Astrocyte (in vitro differentiated cells and primary cell): ENCODE measurements at places on chromosomes 6 and 20. TPM values are rescaled to one million over a fixed set of nuclear protein-coding genes. Genes with fewer than 3 reads are reported as not detected.

- H3K4me3 ChIP-seq, result no peak overlapping the region
- no peaks in the 10 kb centered on the region for H3K27me3 ChIP-seq
- no peak overlapping the region for H3K27ac ChIP-seq
- DNase-seq, result no peak
- H3K4me1 ChIP-seq, result peaks cover 34% of the 10 kb centered on the region
- peaks cover 4% of the 10 kb centered on the region for H3K36me3 ChIP-seq
These were observed 118.4 kb upstream of the TRAF3IP2 start for GRCh38 chr6:111724039-111724438.

GRCh38 chr6:96783307-96783706, 54.0 kb downstream of the GPR63 start:
- no peak for DNase-seq
- no peaks in the 10 kb centered on the region for H3K36me3 ChIP-seq
- H3K27ac ChIP-seq, result no peak overlapping the region
- no peaks in the 10 kb centered on the region for H3K27me3 ChIP-seq
- no peaks in the 10 kb centered on the region for H3K4me1 ChIP-seq
- no peak overlapping the region for H3K4me3 ChIP-seq

Gene CDH26
- 0.17 and 0.34 TPM in 2 replicates for total RNA-seq

Gene ZC2HC1B
- total RNA-seq, result not detected in 2 replicates

GRCh38 chr6:136582711-136583471, 32.7 kb upstream of the MAP7 start:
- H3K27ac ChIP-seq, result peak overlapping the region; percentile 74
- peaks cover 7% of the 10 kb centered on the region for H3K36me3 ChIP-seq
- no peaks in the 10 kb centered on the region for H3K27me3 ChIP-seq
- peaks cover 16% of the 10 kb centered on the region for H3K4me1 ChIP-seq

- H3K4me1 ChIP-seq, result no peaks in the 10 kb centered on the region
- H3K36me3 ChIP-seq, result no peaks in the 10 kb centered on the region
- DNase-seq, result peak; percentile 79
- no peak overlapping the region for H3K27ac ChIP-seq
- no peak overlapping the region for H3K4me3 ChIP-seq
- H3K27me3 ChIP-seq, result no peaks in the 10 kb centered on the region
These were observed 121.3 kb upstream of the PHACTR1 start for GRCh38 chr6:12595161-12595811.

- no peaks in the 10 kb centered on the region for H3K36me3 ChIP-seq
- no peak for DNase-seq
- no peaks in the 10 kb centered on the region for H3K27me3 ChIP-seq
- no peaks in the 10 kb centered on the region for H3K4me1 ChIP-seq
These were observed 25.2 kb downstream of the MAP3K5 start for GRCh38 chr6:136767103-136767502.

Gene CD93
- 0.02 TPM in 1 of 2 replicates, not detected in the other for total RNA-seq

GRCh38 chr6:3108746-3109414, 9.6 kb upstream of the BPHL start:
- H3K36me3 ChIP-seq, result peaks cover 50% of the 10 kb centered on the region
- H3K27ac ChIP-seq, result no peak overlapping the region
- H3K27me3 ChIP-seq, result no peaks in the 10 kb centered on the region
- no peak overlapping the region for H3K4me3 ChIP-seq
- DNase-seq, result no peak
